A549 treated with ZK216348 at 1 μM for 4 hours (cell line): ENCODE measurements at places on chromosomes 2 and 18. TPM values are rescaled to one million over a fixed set of nuclear protein-coding genes. Genes with fewer than 3 reads are reported as not detected.

Gene RAMP1
- not detected in 5 replicates for total RNA-seq

Gene CFC1
- total RNA-seq, result not detected in 5 replicates

Gene C2orf66
- 0.11 TPM in 1 of 5 replicates, not detected in the others for total RNA-seq

Gene OBSL1
- total RNA-seq, result 13.6 to 26.1 TPM (median 21.3 TPM) in 5 replicates

Gene MAL
- total RNA-seq, result not detected in 5 replicates

Gene STON1
- total RNA-seq, result 0.31 to 0.48 TPM (median 0.40 TPM) in 5 replicates

Gene SIX3
- 0.81 to 1.6 TPM (median 1.4 TPM) in 5 replicates for total RNA-seq

Gene CSRNP3
- total RNA-seq, result not detected in 5 replicates
